ENCODE measurements at places on chromosomes 7 and 10.
A peak's percentile ranks its signal among the peaks of the same experiment; 100 is the strongest.

GRCh38 chr7:98506471-98506870 is 105.6 kb upstream of the BAIAP2L1 start:
- DNase-seq: no peak

DNA sequence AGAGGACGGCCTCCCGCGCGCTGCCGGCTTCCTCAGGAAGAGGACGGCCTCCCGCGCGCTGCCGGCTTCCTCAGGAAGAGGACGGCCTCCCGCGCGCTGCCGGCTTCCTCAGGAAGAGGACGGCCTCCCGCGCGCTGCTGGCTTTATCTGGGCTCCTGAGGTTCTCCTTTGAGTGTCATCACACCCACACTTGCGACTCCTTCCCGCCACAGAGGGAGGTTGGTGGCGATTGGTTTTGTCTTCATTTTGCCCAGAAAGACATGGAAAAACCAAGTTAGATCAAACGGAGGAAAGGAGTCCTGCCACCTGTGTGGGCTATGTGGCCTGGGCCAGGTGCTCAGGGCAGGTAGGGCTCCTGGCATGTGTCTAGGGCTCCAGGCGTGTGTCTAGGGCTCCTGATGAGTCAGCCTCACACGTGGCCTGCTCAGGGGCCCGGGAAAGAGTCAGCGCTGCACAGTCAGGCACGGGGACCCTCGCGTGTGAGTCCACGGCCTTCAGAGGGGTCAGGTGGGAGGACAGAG is 138.0 kb downstream of the VIPR2 start:
- no peak for DNase-seq

DNA sequence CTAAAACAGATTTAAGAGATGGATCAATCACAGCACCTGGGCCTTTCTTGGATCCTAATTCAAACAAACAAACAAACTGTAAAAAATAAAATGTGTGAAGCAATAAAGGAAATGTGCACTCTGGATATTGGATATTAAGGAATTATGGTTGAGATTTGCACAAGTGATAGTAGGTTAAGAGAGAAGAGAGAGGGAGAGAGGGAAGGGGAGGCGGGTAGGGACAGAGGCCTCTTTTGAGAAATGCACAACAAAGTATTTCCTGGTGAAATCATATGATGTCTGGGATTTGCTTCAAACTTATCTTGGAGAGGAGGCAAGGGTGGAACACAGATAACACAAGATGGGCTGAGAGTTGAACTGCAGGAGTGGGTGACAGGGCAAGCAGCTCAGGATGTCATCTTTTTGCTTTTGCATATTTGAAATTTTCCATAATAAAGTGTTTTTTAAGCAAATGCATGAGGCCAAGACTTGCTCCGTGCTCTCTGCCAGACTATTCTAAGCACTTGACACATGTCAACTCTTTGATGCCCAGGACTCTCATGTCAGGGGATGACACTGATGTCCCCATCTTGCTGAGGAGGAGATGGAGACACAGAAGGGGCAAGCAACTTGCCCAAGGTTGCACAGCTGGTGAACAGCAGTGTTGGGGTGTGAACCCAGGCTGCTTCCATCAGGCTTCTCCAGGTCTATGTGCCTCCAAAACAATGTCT is 9.1 kb upstream of the AEBP1 start:
- DNase-seq: no peak

- DNase-seq: peak; percentile 30
Measured at GRCh38 chr10:75814014-75814413, 382.6 kb downstream of the LRMDA start.

GRCh38 chr7:55554038-55554437 is 18.3 kb downstream of the VOPP1 start:
- DNase-seq: no peak

GRCh38 chr7:92763636-92764423 is 72.5 kb downstream of the CDK6 start:
- DNase-seq: peak; percentile 74

GRCh38 chr7:2359610-2360009 is 5.0 kb downstream of the EIF3B start:
- no peak for DNase-seq

- no peak for DNase-seq
Measured at GRCh38 chr7:157930926-157931466, 594.2 kb downstream of the DNAJB6 start.

DNA sequence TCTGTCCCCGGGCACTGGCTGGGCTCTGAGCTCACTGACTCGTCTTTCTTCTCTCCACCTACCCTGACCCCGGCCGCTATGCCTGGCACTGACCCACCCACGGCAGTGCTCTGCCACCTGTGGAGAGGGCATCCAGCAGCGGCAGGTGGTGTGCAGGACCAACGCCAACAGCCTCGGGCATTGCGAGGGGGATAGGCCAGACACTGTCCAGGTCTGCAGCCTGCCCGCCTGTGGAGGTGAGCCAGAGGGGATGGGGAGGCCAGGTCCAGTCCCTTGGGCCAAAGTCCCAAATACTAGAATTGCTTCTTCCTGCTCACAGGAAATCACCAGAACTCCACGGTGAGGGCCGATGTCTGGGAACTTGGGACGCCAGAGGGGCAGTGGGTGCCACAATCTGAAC is 27.3 kb downstream of the TBATA start:
- DNase-seq: no peak

Data from fibroblast of mammary gland (primary cell).